ENCODE measurements at places on chromosomes 2 and 18. TPM values are rescaled to one million over a fixed set of nuclear protein-coding genes. Genes with fewer than 3 reads are reported as not detected.

Gene SKOR2
- total RNA-seq: not detected

Gene REG1B
- not detected for total RNA-seq

Gene MFSD2B
- not detected for total RNA-seq

Gene STAT4
- 6.1 TPM for total RNA-seq

Gene COL3A1
- 116 TPM for total RNA-seq

Gene AKAIN1
- not detected for total RNA-seq

Gene ST8SIA3
- 0.55 TPM for total RNA-seq

Gene KLHL41
- not detected for total RNA-seq

Gene PROC
- not detected for total RNA-seq

Gene MYCN
- 2.3 TPM for total RNA-seq

Gene ERMN
- total RNA-seq: 5.7 TPM

Gene IAH1
- total RNA-seq: 204 TPM

Gene TNS1
- total RNA-seq: 174 TPM

Gene RNMT
- total RNA-seq: 11.4 TPM

- no peak for DNase-seq
These were observed 83.1 kb downstream of the TMEM247 start for GRCh38 chr2:46562451-46562840.

DNA sequence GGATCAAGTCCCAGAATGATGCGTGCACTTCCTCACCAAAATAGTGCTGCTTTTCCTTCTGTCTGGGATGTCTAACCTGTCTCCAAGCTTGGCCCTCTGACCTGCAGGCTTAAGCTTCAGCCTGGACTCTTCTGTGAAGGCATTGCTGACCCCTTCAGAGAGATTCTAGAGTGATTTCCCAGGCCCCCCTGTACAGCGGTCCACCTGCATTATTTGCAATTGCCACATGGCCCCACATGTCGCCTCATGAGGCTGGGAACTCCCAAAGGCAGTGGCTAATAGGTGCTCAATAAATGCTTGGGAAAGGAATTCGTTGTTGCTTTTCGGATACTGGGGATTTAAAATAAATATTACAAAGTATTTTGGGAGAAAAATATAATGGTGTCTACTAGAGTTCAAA is 32.3 kb upstream of the MEP1B start:
- no peak for DNase-seq

GRCh38 chr2:21928292-21928691 is 804.5 kb downstream of the TDRD15 start:
- DNase-seq: no peak

DNA sequence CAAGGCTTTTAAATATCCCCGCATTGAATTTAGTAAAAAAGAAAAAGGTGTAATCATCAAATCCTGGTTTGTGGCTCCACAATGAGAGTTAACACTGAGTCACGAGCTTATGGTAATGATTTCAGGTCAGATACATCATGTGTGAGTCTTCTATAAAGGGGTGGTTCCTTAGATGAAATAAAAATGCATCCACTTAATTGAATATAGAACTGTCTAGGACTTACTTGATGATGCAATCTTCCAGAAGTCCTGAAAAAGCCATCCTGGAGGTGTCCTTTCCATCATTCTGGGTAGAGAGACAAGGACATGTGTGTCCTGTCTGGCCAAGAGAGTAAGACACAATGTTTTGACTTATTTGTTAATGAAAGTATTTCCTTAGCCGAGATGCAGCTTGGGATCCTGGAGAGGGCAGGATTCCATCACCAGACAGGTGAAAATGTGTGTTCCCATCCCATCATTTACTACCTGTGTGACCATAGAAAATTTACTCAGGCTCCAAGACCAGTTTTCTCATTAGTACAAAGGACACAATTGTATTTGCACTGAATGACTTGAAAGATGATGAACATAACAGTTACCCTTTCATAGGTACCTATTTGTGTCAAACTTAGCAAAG is 1539.8 kb upstream of the PIK3C3 start:
- DNase-seq: no peak

DNA sequence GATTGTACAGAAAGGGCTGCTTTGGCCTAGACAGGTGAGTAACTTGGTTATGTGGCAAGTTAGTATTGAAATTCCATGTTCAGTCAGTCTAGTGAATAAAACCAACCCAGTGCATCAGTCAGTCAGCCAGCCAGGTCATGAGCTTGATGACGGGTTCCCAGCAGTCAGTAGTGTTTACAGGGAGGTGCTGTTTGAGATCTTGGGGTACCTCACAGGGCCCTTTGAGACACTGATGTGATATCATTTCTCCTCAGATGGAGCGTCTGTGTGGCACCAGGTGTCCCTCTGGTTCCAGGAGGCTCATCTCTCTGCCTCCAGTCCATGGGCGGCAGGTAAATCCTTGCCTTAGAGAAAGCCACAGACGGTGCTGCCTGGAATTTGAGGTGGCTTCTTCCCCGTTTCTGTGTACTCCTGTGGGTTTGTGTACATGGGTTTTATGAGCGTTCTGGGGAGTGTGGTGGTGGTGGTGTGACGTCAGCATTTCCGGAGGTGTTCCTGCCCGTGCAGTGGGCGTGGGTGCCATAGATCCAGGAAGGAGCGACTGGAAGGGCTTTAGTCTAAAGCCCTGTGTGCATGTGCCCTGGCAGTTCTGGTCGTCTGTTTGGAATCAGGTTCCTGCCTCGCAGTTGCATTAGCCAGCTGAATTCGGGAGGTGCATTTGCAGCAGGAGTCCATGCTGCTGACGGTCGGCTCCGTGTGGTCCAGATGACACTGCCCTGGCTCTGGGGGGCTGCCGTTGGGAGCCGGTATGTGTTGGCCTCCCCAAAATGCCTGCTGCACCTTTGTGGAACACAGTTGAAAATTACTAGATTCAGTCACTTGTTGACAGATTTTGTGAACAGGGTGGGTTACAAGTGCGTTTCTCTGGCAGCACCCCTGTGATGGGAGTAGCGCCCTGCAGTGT is 2.1 kb downstream of the CTDP1 start:
- no peak for DNase-seq

DNA sequence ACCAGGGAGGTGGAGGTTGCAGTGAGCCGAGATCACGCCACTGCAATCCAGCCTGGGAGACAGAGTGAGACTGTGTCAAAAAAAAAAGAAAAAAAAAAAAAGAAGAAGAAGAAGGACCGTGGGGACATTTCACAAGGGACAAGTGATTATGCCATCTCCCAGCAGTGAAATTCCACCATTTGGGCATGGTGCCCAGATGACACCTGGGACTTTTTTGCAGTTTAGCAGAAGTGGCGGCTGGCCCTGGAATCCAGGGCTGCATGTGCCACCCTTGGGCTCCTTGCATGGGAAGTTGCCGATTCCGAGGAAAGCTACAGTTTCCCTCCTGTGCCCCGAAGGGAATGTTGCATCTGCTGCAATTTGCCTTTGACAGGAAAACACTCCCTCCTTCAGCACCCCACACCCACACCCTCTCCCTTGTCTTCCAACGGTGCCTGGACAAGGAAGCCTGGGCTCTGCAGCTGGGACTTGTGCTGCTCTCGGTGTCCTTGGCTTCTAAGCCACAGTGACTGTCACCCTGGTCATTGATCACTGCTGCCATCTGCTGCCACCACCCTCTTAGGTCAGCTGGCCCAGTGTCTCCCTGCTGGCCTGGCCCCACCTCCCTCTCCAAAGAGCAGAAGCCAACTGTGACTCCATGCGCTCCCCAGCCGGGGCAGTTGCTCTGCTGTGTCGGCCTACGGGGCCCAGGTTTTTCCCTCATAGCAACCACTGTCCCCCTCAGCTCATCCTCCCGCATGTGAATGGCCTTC is 56.4 kb upstream of the LRRC30 start:
- DNase-seq: no peak

- DNase-seq: peak; percentile 28
These were observed 404.9 kb downstream of the TMEM182 start for GRCh38 chr2:103166456-103167324.

- no peak for DNase-seq
These were observed 54.7 kb downstream of the NEDD4L start for GRCh38 chr18:58098706-58099105.

- no peak for DNase-seq
These were observed 45.3 kb downstream of the SPATS2L start for GRCh38 chr2:200351815-200352214.

DNA sequence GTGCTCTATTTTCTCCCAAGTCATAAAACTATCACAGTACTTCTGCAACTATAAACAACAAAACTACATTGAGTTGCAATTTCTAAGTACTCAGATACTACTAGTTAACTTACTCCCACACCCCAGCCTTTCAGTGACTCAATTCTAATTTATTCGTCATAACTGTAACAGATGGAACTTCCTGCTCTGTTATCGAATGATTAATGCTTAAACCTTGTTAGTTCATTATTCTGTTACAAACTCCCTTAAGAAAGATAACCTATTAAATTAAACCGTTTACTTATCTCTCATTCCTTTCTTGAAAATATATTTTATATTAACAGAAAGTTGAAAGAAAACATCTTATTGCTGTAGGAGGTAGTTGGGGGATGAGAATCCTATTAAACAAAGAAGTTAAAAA is 17.0 kb downstream of the TNFAIP6 start:
- DNase-seq: peak; percentile 29

DNA sequence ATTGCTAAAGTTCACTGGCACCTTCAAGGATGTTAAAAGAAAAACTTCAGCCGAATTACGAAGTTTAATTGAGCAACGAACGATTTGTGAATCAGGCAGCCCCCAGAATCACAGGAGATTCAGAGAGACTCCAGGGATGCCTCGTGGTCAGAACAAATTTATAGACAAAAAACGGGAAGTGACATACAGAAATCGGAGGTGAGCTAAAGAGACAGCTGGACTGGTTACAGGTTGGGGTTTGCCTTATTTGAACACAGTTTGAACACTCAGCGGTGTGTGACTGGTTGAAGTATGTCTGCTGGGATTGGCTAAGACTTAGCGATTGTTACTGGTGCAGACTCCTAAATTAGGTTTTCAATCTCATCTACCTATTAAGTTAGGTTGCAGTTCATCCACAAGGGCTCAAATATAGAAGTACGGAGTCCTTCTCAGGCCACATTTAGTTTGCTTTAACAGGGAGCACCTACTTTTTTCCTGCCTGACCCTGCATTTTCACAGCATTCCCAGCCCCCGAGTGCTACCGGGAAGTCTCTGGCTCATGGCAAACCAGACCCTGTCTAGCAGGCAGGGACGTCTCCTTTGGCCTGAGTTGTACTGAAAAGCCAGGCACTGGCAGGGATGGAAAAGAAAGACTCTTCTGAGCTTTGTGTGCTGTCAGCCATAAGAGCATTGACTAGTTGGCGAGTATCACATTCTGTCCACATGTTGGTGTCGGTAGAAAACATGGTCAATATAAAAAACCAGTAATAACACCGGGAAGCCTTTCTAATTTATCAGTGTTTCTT is 41.1 kb downstream of the CDCA7 start:
- no peak for DNase-seq

DNA sequence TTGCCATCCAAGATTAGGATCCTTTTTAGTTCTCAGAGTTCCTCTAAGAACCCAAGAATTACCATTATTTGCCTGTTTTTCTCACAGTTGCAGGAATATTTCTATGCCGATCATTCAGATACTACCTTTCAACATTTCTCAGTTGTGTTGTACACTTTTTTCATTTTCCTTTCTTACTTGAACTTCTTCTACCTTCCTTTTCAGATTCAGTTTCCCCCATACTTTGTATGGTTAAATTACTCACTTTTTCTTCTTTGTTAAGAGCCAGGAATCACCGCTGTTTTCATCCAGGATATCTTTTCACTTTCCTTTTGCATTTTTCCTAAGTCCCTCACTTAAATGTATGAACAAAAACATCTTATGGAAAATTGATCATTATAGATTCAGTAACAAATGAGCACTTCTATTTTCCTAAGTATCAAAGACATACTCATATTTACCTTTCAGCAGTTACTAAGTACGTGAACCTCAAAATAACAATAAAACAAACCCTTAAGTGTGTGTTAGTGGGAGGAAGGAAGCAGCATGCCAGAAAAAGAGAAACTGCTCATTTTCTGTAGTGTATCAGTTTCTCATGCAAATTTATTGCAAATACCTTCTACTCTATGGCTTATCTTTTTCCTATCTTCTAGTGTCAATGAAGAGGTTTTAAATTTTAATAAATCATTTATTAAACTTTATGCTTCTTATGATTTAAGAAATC is 64.3 kb upstream of the STAT1 start:
- DNase-seq: no peak

- DNase-seq: no peak
These were observed 222.5 kb downstream of the DLGAP1 start for GRCh38 chr18:4232656-4233055.

DNA sequence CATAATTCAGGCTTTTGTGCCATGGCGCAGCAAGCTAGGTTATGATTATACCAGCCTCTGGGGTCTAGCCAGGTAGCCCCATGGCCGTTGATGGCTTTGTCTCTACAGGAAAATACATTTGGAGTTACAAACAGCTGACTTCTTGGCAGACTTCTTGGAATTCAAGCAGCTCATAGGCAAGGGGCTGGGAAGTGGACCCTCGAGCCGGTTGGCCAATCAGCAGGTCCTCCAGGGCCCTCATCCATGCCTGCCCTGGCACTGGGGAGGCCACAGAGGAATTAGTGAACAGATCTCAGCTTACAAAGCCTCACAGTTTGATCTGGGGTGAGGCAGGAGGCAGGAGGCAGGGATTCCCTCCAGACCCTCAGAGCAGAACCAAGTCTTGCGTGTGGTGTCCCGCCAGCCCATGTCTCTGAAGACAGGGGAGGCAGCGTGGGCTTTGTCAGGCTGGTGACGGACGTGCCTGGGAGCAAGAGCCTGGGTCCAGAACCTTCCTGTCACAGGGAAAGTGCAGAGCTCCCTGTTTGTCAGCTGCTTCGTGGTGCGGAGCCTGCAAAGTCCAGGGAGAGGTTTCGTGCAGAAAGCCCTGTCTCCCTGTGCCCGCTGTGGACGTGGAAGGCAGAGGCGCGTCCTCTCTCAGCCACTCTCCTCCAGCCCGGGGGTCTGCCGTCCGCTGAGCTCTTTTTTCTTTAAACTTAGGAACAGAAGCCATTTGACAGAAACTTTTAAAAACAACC is 131.7 kb downstream of the KLHL29 start:
- DNase-seq: no peak

GRCh38 chr2:233148354-233148753 is 88.2 kb downstream of the INPP5D start:
- DNase-seq: no peak

GRCh38 chr2:21260311-21260710 is 136.5 kb downstream of the TDRD15 start:
- no peak for DNase-seq

DNA sequence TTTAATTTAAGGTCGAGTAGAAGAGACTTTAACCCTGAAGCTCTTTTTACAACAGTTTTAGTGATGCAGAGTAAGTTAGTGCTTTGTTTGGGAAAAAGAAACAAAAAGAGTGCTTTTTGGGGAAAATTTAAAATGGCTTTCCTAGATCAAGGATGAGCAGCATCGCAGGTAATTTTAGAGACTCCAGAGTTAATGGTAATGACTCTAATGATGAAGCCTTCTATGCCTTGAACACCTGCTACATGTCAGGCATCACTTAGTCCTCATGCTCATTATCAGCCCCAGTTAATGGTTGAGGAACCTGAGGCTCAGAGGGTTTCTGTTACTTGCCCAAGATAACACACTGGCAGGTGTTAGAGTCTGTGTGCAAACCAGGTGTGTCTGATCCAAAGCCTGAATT is 167.8 kb downstream of the ACOXL start:
- no peak for DNase-seq

DNA sequence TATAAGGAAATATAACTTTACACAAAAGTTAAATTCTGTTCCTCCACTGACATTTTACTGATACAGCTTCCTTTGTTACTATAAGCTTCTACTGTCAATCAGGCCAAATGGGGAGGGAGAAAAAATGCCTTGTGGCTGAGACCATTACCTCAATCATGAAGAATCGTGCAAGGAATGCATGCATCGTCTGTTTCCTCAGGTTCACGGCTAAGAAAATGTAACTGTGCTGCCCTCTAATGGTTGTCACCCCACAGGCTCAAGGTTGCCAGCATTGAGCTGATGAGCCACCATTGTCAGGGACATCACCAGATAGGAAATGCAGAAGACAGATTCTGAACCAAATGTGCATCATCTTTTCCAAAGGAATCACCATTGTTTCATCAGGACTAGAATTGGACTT is 426.9 kb downstream of the CDH2 start:
- peak; percentile 55 for DNase-seq

All from stomach (tissue), 19 donors.